ENCODE measurements at places on chromosomes 1 and 21.
A peak's percentile ranks its signal among the peaks of the same experiment; 100 is the strongest.

- no peaks in the 10 kb centered on the region for H3K36me3 ChIP-seq
- H3K27ac ChIP-seq, result no peak within 1 kb of the TSS
- H3K27me3 ChIP-seq, result no peaks in the 10 kb centered on the region
- no peak for DNase-seq
- no peak within 1 kb of the TSS for H3K4me3 ChIP-seq
- H3K4me1 ChIP-seq, result no peaks in the 10 kb centered on the region
Observed at GRCh38 chr1:201126832-201127754, at the start of gene ASCL5. ASCL5 (minus strand) TSS chr1:201127184; CDS start chr1:201115372, 11,812 bp downstream.

- DNase-seq, result no peak
- no peaks in the 10 kb centered on the region for H3K36me3 ChIP-seq
- H3K4me3 ChIP-seq, result no peak overlapping the region
- H3K27me3 ChIP-seq, result no peaks in the 10 kb centered on the region
Observed at GRCh38 chr1:55298167-55298894, 83.2 kb upstream of the USP24 start.

DNA sequence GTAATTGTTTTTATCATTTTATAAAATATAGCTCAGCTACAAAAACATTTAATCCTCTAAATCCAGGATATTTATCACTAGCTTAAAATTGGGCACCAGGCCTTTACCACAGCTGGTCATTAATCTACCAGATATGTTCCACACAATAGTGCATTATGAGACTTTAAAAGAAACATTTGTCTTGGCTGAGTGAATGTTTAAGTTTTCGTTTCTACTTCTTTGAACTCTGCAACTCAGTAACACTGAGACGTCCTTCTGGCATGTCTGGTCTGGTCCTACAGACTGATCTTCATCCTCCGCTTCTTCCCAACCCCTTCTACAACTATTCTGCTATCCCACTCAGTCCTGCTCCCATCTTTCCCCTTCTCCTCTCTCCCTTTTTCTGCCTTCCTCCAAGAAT is 296.2 kb downstream of the NEGR1 start:
- H3K4me3 ChIP-seq, result no peak overlapping the region
- DNase-seq, result no peak
- no peaks in the 10 kb centered on the region for H3K4me1 ChIP-seq
- no peak overlapping the region for H3K27ac ChIP-seq

DNA sequence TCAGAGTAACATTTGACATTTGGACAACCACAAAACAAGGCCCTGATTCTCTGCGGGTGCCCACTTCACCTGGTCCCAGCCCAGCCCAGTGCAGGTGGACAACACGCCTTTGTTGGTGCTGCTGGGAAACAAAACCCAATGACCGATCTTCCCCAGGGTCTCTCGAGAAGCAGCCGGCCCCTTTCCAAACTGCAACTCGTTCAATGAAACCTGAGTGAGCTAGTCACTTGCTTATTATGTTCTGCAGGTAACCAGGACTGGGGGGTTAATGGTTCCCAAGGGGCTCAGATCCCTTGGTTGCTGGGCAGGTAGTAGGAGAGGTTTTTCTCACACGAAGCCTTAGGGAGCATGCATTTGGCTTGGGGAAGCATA is 42.9 kb downstream of the ABCG1 start:
- no peak overlapping the region for H3K4me3 ChIP-seq
- no peak for DNase-seq
- no peaks in the 10 kb centered on the region for H3K36me3 ChIP-seq
- H3K27ac ChIP-seq, result no peak overlapping the region
- no peaks in the 10 kb centered on the region for H3K27me3 ChIP-seq

- H3K4me1 ChIP-seq, result no peaks in the 10 kb centered on the region
- H3K27me3 ChIP-seq, result no peaks in the 10 kb centered on the region
- no peak overlapping the region for H3K27ac ChIP-seq
- DNase-seq, result no peak
- H3K4me3 ChIP-seq, result no peak overlapping the region
Observed at GRCh38 chr1:62306065-62306464, 13.2 kb downstream of the KANK4 start.

DNA sequence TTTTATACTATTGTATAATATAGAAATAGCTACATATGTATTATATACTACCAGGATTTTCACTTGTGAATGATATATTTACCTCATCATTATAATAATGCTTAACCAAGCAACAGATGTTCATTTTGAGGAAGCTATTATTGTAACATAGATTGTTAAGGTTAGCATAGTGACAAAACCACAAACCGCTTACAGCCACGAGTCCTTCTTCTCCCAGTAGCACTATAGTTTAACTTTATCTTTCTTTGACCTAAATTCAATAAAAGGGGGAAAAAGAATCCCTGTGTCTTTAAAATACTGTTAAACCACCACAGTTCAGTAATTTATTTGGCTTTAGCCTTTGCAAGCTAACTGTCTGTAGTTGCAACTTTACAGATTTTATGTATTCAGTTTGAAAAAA is 1039.4 kb upstream of the B3GALT2 start:
- DNase-seq, result no peak
- no peaks in the 10 kb centered on the region for H3K4me1 ChIP-seq
- H3K27me3 ChIP-seq, result no peaks in the 10 kb centered on the region
- no peaks in the 10 kb centered on the region for H3K36me3 ChIP-seq
- H3K4me3 ChIP-seq, result no peak overlapping the region

DNA sequence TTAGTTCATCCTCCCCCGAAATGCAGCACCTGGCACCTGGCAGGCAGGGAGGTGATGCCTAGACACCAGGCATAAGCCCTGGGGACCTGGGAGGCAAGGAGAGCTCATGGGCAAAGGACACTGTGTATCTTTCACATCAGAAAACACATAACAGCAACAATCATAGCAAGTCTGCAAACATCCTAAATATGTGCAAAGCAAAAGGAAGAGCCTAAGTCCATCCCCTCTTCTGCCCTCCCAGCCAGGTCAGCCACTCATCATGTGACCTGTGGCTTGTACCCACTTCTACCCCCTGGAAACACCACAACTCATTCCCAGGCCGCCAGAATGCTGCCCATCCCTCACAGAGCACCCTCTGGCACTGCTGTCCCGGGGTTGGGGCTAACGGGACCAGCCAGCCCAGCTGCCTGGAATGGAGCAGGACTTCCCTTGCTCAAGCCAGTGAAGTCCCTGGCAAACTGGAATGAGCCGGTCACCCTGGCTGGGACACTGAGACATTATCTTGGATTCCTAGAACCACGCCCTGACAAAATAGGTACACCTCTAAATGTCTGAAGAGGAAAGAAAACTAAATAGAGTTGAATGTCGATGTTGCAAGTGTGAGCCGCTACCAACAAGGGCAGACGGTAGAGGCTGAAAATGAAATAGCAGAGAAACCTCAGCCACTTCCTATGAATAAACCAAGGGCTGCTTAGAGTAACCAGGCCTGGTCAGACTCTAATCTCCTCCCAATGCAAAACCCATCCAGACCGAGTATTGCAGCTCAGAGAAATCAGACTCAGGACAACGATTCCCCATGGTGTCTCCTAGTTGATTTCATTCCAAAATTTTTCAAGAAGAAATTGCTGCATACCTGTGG is 29.4 kb downstream of the TMPRSS2 start:
- H3K4me1 ChIP-seq, result no peaks in the 10 kb centered on the region
- no peaks in the 10 kb centered on the region for H3K27me3 ChIP-seq
- no peak overlapping the region for H3K27ac ChIP-seq
- DNase-seq, result no peak

DNA sequence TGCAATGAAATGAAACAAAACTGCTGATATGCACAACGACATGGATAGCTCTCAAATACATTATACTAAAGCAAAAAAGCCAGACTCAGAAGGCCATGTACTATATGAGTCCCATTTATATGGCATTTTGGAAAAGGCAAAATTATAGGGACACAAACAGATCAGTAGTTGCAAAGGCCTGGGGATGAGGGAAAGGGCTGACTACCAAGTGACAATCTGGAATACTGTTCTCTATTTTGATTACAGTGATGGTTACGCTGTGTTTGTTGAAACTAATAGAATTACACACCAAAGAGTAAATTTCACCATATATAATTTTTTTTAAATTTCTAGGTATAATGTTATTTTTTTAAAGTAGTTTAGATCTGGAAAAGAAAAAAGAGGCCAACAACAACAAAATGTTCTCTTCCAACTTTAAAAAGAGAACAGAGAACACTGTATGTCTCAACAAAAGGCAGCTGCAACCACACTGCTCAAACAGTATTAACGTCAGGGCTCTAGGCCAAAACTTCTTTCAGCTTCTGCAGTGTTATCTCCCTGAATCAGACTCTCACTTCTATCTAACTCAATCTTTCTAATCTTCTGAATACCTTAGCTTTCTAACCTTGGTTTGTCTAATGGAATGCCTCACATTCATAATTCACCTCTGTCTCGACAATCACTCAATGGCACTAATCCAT is 75.8 kb downstream of the FOXJ3 start:
- H3K4me3 ChIP-seq, result no peak overlapping the region
- no peaks in the 10 kb centered on the region for H3K36me3 ChIP-seq
- H3K4me1 ChIP-seq, result peaks cover 12% of the 10 kb centered on the region
- H3K27ac ChIP-seq, result no peak overlapping the region
- DNase-seq, result no peak

DNA sequence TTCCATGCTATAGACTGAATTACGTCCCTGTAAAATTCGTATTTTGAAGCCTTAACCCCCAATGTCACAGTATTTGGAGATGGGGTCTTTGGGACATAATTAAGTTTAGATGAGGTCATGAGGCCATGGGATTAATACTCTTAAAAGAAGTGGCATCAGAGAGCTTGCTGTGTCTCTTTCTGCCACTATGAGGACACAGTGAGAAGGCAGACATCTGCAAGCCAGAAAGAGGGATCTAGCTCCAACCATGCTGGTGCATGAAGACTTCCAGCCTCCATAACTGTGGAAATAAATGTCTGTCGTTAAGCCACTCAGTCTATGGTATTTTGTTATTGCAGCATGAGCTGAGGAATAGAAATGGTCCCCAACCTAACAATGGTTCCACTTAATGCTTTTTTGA is 99.0 kb downstream of the LTN1 start:
- H3K27me3 ChIP-seq, result no peaks in the 10 kb centered on the region
- no peak overlapping the region for H3K4me3 ChIP-seq
- H3K27ac ChIP-seq, result no peak overlapping the region
- no peaks in the 10 kb centered on the region for H3K4me1 ChIP-seq
- H3K36me3 ChIP-seq, result no peaks in the 10 kb centered on the region

DNA sequence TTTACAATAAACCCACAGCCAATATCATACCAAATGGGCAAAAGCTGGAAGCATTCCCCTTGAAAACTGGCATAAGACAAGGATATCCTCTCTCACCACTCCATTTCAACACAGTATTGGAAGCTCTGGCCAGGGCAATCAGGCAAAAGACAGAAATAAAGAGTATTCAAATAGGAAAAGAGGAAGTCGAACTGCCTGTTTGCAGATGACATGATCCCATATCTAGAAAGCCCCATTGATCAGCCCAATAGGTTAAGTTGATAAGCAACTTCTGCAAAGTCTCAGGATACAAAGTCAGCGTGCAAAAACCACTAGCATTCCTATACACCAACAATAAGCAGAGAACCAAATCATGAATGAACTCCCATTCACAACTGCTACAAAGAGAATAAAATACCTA is 235.5 kb downstream of the DPYD start:
- no peak overlapping the region for H3K27ac ChIP-seq
- H3K4me1 ChIP-seq, result no peaks in the 10 kb centered on the region
- DNase-seq, result no peak
- no peak overlapping the region for H3K4me3 ChIP-seq
- H3K27me3 ChIP-seq, result no peaks in the 10 kb centered on the region
- H3K36me3 ChIP-seq, result no peaks in the 10 kb centered on the region

GRCh38 chr1:239944666-239945065 is 147.0 kb upstream of the FMN2 start:
- no peaks in the 10 kb centered on the region for H3K27me3 ChIP-seq
- H3K4me1 ChIP-seq, result no peaks in the 10 kb centered on the region
- no peak for DNase-seq
- no peak overlapping the region for H3K27ac ChIP-seq
- H3K4me3 ChIP-seq, result no peak overlapping the region
- no peaks in the 10 kb centered on the region for H3K36me3 ChIP-seq

GRCh38 chr1:29077155-29077554 is 46.5 kb downstream of the TMEM200B start:
- H3K27me3 ChIP-seq, result no peaks in the 10 kb centered on the region
- no peak for DNase-seq
- no peaks in the 10 kb centered on the region for H3K4me1 ChIP-seq
- H3K4me3 ChIP-seq, result no peak overlapping the region

DNA sequence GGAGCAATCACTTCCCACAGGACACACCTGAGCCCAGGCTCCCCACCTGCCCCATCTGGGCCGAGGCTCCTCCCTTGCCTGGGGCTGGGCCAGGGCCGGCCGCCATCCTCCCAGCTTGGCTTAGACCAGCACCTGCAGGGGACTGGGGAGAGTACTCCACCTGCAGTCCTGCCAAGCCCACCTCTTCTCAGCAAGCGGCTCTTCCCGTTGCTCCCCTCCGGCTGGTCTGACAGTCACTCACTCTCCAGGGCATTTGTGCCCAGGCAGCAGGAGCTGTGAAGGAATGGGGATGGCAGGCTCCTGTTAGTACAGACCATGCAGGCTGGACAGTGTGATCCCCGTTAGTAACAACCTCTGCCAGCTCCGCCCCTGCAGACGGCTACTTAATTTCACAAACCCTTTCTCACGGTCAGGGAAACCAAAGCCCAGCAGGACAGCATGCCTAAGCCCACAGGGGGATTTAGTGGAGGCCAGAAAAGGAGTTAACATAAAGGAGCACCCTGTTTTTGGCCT is at the start of gene FYB2:
FYB2 (minus strand) TSS at position 18 of the 513 bp plus-strand sequence. CDS start 114 bp downstream, outside the sequence.
- DNase-seq, result peak; percentile 90
- no peaks in the 10 kb centered on the region for H3K27me3 ChIP-seq
- no peaks in the 10 kb centered on the region for H3K4me1 ChIP-seq
- H3K4me3 ChIP-seq, result peak within 1 kb of the TSS; percentile 28
- H3K36me3 ChIP-seq, result no peaks in the 10 kb centered on the region

DNA sequence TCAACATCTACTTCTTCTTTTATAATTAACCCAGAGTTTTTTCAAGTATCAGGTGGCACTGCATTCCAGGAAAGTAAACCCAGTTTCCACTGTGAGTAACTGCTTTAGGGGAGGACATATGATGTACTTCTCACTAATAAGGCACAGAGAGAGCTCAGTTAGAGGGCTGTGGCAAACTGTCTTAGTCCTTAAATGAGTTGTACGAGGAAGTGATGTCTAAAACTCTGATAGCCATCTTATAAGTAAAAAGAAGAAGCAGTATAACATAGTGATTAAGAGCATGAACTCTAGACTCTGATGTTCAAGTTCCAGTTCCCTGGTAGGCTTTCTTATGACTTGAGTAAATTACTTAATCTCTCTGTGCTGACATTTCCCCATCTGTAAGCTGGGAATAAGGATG is 58.7 kb upstream of the PTGS2 start:
- no peak overlapping the region for H3K27ac ChIP-seq
- no peak overlapping the region for H3K4me3 ChIP-seq
- H3K4me1 ChIP-seq, result no peaks in the 10 kb centered on the region
- DNase-seq, result no peak
- H3K27me3 ChIP-seq, result no peaks in the 10 kb centered on the region
- no peaks in the 10 kb centered on the region for H3K36me3 ChIP-seq

- no peak overlapping the region for H3K27ac ChIP-seq
- no peaks in the 10 kb centered on the region for H3K36me3 ChIP-seq
- H3K4me1 ChIP-seq, result no peaks in the 10 kb centered on the region
- H3K4me3 ChIP-seq, result no peak overlapping the region
Observed at GRCh38 chr1:234782791-234783190, 172.8 kb upstream of the IRF2BP2 start.
